ENCODE measurements at places on chromosomes 1 and 21.

DNA sequence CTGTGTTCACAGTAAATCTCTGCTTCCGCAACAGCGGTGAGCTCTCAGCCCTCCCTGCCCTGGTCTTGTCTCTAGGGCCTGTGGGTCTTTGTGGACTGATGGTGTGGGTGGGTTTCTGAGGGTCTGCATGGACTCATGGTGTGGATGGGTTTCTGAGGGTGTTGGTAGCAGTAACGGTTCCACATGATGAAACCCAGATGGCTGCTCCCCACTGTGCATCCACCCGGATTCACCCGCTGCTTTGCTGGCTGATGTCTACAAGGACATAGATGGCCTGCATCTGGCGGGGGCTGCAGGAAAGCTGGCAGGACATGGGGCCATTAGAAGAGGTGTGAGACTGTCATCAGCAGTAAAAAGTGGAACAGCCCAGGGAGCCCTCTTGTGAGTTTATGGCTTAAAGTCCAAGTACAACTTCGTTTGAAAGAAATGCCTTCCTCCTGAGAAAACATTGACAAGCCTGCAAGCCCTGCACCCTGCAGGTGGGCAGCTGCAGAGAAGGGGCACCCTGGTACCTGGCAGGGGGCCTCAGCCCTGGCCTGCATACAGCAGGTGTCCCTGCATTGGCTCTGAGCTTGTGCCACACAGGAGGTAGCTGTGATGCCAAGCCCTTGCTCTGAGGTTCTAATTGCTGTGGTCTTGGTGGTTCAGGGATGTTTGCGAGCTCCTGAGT, 156.9 kb upstream of the COL6A1 start:
- no peak for DNase-seq

DNA sequence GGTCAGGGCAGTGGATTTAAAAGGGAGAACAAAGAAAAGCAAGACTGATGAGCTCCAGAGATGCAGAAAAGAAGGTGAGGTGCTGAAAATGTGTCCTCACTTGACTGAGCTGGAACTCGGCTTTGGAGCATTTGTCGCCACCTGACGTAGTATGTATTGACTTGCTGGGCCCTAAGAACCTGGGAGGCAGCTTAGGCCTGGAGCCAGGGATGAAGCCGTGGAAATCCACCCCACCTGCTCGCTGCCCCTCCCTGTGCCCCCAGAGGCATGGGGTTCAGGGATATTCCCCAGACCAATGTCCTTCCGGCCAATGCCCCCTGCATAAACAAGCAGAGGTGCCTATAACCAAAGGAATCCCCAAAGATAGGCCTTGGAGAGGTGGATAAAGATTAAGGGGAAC, 14.3 kb downstream of the MRAP start:
- DNase-seq, result no peak

DNA sequence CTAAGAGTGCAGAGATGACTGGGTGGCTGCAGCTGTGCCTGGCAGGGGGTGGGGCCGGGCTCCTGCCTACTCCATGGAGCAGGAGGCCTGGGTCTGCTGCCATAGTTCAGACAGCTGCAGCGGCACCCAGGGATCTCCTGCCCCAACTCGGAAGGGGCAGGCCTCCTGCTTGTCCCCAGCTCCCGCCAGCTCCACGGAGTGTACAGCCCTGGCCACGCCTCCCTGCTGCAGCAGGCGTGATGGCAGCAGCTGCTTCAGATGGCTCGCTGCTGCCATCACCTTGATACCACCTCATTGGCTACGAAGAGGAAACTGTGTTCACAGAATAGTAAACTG, 35.9 kb downstream of the ACTL8 start:
- DNase-seq, result no peak

GRCh38 chr1:155777582-155777981, 79.4 kb downstream of the GON4L start:
- no peak for DNase-seq

- DNase-seq, result no peak
These were observed 501.8 kb downstream of the LMO4 start for GRCh38 chr1:87830432-87830978.

GRCh38 chr1:185244015-185244747, 72.9 kb downstream of the IVNS1ABP start:
- peak; percentile 17 for DNase-seq

DNA sequence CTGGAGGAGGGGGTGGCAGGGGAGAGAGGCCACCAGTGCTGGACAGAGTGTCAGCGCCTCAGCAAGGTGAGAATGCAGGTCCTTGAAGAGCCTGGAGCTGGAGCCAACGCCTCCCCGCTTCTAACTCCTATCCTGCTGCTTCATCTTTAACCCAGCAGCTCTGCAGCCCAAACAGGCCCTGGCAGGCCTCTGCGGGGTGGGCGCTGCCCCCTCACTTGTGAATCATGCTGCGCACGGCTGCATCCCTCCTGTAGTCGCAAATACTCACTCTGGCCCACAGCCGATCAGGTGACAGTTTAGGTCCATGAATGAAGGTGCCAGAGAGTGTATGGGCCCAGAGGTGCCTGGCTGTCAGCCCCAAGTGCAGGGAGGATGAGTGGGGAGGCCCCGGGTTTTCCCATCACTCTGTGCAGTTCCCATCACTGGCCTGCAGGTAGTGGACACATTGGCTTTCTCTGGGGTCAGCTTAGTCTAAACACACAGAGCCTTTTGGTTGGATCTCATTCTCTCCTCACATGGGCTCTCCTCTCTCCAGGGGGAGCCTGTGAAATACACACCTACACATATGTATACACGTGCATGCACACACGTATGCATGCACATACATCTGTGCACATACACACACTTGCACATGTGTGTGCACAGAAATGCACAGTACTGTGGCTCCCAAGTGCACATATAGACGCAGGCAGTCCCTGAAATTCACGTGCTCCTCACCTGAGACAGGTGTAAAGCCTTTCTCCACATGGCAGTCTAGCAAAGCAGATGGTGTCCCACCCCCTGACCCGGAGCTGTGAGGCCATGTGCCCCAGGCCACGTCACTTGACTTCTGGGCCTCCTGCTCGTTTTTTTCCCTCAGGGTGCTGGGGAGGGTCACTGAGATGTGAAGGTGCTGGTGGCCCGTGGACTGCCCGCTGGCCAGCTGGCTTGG, 52.0 kb downstream of the TRIM11 start:
- DNase-seq, result no peak

GRCh38 chr1:105122041-105122440, 1372.3 kb downstream of the AMY1C start:
- no peak for DNase-seq

GRCh38 chr1:216542263-216542662, 119.0 kb upstream of the USH2A start:
- DNase-seq, result no peak

DNA sequence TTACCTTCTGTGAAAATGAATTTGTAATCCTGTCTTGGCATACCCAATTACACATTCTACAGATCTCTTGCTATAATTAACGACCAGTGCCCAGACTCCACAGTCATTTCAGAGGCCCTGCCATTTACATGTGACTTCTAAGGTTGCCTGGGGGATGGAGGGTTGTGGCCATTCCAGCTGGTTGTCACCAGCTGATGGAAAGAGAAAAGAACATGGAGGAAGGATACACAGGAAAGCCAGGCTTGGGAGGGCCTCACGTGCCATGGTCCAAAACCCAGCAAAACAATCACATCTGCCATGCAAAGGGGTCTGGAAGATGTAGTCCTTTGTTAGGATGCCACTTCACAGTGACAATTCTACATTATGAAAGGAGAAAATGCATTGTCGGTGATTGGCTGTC, 59.3 kb downstream of the LAMC2 start:
- no peak for DNase-seq

DNA sequence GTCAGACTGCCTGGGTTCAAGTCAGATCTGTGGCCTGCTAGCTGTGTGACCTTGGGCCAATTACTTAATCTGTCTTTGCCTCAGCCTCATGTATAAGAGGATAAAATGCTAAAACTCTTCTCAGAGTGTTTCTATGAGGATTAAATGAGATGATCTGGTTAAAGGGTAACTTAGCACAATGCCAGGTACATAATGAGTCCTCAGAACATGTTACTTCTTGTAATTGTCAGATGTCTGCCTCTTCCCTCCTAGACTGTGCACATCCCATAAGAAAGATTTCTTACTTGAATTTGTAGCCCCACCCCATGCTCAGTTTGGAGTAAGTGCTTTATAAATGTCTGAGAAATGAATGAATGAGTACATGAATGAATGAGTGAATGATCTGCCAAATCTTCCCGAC, 34.6 kb upstream of the HIVEP3 start:
- no peak for DNase-seq

GRCh38 chr1:93703643-93704042, 22.0 kb upstream of the BCAR3 start:
- DNase-seq, result no peak

GRCh38 chr1:52906135-52906603, 15.4 kb downstream of the ECHDC2 start:
- no peak for DNase-seq

DNA sequence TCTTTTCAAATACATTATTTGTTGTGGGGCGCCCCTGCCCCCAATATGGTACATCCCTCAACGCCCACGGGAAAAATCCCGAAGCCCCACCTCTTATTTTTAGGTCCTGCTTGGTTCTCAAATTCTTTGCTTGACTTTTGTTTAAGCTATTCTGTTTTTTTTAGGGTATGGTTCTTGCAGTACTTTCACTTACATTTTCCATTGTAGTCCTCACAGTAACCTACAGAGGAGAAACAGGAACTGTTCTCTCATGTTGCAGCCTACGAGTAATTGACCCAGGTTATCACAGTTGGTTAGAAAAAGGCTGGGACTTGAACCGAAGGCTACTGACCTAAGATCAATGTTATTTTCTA, 697 bp upstream of the C21orf91 start:
- no peak for DNase-seq

DNA sequence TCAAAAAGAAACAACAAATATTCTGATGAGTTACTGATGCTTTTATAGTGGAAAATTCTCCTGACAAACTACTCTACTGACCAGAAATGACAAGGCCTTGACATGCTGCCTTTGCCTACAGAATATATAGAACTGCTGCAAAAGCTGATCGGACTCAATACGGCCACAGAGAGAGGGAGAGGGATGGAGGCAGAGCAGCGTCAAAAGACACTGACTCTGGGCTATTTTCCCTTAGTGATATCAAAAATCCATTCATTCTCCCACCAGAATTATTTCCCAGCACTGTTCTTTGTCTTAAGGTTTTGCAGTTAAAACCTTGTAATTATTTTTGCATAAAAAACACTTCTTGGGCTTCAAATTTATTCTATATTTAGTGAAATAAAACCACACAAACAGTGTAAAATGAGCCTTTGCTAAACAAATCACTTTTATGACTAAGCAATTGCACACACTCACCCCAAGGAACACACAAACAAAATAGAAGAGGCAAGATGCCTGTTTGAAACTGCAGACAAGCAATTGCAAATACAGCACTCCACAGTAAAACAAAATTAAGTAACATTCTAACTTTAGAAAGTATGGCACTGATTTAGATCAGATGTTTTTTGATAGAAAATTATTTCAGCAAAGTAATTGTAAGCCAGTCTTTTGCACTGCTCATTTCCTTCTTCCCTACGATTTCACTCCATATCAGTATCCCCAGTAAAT, 1036.4 kb downstream of the ADGRL2 start:
- DNase-seq, result no peak

DNA sequence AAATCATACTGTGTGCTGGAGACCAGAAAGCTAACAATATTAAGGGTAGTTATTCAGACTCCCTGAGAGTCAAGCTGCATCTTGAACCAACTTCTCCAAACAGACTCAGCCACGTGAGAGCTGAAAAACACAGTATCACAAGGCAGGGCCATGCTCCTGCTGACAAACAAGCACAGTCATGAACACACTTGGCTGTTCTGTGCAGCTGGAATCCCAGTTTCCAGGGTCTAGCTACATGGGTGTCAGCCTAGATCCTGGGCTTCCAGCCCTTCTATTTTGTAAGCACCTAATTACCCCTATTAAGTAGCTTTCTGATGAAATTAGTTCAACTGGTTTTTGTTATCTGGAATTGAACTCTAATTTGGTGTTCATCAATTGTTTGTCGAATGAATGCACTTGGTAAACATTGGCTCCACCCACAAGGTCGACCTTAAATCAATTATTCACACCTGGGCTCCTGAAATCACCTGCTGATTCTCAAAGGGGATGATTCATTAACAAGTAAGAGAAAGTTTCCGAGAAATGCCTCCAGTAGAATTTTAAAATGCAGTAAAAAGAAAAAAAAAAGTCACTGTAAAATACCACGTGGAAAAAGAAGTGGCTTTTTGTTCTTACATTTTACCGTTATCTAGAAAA, 179.3 kb downstream of the ZC3H11B start:
- no peak for DNase-seq

DNA sequence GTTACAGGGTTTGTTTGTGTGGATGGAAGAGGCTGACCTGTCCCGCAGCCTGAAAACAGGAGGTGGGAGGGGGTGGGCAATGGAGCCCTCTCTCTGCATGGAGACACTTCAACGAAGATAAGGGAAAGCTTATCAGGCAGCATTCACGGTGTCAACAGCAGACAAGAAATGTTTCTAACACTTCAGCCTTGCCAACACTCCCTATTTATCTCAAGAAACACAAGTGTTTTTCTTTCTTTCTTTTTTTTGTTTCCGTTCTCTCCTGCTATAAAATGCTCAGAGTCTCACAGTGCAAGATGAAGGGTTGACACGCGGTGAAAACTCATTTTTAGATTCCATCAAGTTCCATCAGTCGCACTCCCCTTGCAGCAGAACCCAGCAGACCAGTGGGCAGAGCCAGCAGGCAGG, 594.4 kb downstream of the MATN1 start:
- DNase-seq, result no peak

DNA sequence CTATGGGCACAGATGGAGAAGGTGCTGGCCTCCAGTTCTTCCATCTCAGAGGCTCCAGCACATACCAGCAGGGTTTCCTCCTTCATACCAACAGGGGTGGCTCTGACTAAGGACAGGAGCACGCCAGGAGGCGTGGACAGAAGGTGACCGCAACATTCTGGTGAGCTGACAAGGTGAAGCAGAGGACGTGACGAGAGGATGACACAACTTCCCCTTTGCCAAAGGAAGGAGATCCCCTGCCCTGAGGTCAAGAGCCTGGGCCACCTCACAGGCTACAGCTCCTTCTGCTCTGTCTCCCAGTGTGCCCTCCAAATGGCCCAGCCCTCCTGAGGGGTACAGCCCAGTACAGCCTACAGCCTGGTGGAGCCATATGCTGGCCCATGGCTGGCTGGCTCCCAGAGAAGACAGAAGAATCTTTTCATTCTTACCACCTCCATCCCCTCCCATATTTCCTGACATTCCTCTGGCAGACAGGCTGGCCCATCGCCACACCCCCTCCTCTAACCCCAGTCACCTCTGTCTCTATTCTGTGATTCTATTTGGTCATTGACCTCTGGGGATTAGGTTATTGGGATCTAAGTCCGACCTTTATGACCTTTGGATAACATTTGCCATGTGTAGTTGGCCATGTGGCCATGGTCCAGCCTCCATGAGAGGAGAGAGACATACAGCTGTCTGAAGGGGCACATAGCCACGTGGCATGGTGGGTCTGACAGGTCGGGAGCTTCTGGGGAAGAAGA, 5.1 kb upstream of the LAMB3 start:
- DNase-seq, result no peak

DNA sequence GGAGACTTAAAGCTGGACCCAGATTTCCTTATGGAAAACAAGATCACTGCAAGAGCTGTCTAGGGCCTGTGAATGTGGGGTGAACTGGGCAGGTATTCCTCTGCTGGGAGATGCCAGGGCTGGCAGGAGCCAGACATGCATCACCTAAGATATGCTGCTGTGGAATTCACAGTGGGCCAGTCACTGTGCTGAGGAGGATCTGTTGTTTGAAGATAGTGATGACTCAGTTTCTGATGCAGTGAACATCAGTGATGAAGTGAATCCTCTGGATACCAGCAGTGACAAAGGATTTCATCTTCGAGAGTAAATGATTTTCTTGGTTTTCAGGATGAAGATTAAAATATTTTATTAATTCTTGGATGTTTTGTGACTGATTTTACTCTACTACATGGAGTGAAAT, 29.9 kb upstream of the CAMSAP2 start:
- no peak for DNase-seq

GRCh38 chr1:5968161-5968736, 24.0 kb downstream of the NPHP4 start:
- no peak for DNase-seq
